ENCODE measurements at places on chromosomes 3 and 15.

DNA sequence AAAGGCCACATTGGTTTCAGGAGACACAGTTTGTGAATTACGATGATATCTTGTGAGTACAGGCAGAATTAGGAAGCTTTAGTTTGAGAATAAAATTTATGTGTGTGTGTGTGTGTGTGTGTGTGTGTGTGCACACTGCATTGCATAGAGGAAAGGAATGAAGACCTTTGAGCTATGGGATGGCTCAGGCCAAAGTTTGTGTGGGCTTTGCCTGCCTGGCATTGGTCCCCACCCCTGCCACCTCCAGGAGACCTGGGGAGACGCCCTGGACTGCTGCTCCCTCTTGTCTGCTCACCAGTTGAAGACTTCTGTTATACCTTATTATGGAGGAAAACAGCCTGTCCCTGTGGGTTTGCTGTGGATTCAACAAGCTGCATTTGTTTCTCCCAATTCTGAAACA lies 37.2 kb downstream of the TIGIT start:
- no peak for DNase-seq

GRCh38 chr3:116240261-116240660 lies 205.0 kb downstream of the LSAMP start:
- DNase-seq: no peak

DNA sequence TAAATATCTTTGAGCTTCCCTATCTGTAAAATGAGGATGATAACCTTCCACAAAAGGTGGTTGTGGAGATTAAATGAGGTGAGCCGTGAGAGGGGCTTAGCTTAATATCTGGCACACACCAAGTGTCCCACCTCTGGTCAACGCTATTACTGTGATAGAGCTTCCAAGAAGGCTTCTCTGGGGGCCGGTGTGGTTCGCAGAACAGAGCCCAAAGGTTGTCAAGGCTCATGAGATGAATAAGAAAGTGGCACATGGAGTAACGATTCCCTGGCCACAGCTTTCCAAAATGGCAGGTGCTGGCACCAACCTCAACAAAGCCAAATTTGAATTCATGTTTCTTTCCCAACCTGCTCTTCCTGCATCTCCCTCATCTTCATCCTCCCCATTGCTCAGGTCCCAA lies 10.4 kb downstream of the KY start:
- DNase-seq: no peak

DNA sequence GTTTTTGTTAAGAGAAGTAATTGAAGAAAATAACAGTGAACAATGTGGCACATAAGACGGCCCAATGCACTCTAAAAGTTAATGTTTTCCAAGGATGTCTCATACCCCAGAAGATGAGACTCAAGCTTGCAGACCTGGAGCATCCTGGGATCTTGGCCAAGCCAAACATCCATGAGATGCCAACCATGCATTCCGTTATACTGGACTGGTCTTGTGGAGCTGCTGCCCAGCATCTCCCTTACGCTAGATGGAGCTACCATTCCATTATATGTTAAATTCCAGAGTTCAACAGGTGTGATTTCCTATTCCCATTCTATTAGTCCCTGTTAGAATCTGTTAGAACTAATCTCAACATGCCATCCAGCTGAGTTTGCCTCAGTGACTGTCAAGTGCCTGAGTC lies 181.8 kb downstream of the PDCD6IP start:
- no peak for DNase-seq

GRCh38 chr15:44222478-44222877 lies 27.4 kb upstream of the FRMD5 start:
- no peak for DNase-seq

DNA sequence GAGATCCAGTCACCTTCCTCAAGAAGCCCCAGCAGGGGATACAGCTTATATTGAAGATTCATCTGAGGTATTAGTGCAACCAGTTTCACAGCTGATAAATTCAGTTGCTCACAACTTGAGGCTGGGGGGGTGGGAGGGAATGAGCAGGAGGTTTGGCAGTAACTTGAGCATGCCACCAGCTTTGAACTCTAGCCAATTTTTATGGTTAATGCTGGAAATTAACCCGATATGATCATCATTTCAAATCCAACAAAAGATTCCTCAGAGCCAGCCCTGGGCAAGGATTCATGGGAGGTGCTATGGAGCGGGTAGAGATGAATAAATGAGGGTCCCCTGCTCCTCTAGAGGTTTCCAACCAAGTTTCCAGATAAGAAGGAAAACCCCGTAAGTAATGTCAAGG lies 73.1 kb upstream of the HES1 start:
- no peak for DNase-seq

GRCh38 chr15:67003586-67003985 lies 61.8 kb upstream of the SMAD3 start:
- DNase-seq: no peak

- no peak for DNase-seq
Measured at GRCh38 chr3:171095063-171095462, 68.5 kb upstream of the SLC2A2 start.

DNA sequence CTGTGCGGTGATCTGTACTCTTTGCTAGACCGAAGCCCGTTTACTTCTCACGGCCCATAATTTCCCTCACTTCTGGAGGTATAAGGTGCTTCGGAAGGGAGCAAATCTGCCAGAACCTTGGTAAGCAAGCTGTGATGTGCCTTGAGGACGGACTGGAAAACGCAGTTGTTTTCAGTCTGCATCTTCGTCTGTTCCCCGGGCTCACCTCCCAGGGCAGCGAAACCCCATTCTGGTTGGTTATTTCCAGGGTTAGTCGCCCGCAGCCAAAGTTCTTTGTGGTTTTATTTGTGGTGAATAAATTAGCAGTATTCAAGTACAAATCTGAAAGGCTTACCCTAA lies 401 bp downstream of the RAMAC start:
- no peak for DNase-seq

- no peak for DNase-seq
Measured at GRCh38 chr3:170437696-170438407, 19.2 kb downstream of the CLDN11 start.

DNA sequence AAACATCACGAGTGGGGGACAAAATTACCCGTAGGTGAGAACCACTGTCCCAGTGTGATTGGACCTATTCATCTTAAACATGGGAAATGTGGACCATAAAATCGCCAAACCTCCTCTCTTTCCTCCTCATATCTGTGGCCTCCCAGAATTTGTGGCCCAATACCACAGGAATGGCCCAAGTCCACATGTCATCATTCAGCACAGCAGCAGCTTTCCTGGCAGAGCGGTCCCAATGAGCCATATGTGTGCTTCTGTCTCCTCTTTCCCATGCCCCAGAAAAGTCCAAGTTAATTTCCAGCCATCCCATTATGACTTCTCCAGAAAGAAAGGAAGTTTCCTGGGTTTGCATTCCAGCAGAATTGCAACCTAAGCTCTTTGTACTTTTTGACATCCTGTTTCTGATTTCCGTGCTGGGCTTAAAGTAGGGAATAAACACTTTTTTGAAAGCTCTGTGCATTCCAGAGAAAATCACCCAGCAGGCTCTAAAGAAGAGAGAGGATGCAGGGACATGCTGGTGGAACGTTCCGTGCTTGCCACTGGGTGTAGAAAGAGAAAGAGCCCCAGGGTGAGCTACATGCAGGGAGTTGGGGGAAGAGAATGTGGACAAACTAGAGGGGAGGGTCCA lies 259.4 kb upstream of the PROK2 start:
- no peak for DNase-seq

DNA sequence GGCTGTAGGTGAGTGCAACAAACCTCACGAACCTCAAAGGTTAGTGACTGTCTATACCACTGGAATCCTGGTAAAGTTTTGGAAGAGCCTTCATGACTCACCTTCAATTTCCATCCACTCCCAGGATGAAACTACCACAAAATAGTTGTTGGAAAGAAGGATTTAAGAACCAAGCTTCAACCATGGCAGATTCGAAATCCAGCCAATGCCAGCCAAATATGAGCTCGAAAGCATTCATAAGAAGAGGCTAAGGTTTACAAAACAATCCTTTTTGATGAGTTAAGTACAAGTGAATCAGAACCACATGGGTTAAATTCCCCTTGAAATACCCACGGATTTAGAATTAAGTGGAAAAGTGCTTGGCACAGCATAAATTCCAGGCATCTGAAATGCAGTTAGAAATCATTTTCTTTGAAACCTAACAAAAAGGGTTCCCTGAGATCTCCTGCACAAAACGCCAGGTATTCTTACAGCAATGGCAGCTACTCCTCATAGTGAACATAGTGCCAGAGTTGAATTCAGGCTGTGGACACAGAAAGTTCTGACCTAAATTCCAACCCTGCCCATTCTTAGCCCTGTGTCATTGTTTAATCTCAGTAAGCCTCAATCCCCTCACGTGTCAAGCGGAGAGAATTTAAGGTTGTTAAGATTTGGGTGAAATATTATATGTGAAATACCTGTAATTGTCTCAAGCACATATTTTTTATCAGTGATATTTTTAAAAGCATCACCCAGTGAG lies 89.2 kb downstream of the FBN1 start:
- no peak for DNase-seq

- no peak for DNase-seq
Measured at GRCh38 chr3:70531063-70531657, 218.7 kb upstream of the MDFIC2 start.

GRCh38 chr3:35641331-35641730 lies 2.0 kb downstream of the ARPP21 start:
- no peak for DNase-seq

GRCh38 chr3:165920984-165921383 lies 83.8 kb upstream of the BCHE start:
- DNase-seq: no peak

GRCh38 chr15:39628144-39628508 lies 47.2 kb downstream of the THBS1 start:
- DNase-seq: no peak

DNA sequence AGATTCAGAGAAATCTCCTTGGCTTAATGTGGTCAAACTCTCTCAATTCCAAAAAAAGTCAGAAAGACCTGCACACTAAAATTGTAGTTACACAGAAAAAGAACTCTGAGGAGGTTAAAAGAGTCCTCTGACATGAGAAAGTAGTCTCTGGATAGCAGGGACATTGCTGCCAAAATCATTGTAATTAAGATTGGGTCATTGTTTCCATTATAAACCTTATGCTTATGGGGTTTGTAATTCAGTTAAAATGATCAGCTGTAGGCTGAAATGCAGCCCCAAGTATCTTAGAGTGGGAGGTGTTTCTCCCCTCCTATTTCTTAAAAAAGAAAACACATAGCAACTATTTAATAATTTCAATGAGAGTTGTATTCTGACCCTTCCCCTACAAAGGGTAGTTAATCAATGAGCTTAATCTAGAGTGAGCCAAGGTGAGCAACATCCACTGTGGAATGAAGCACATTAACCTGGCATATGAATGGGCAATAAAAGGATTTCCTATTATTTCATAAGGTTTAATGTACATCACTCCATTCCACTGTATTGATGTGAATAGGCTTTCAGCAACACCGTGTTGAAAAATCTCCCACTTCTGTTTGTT lies 406.9 kb downstream of the TIGIT start:
- no peak for DNase-seq

- DNase-seq: no peak
Measured at GRCh38 chr3:62749657-62750056, 125.6 kb downstream of the CADPS start.

DNA sequence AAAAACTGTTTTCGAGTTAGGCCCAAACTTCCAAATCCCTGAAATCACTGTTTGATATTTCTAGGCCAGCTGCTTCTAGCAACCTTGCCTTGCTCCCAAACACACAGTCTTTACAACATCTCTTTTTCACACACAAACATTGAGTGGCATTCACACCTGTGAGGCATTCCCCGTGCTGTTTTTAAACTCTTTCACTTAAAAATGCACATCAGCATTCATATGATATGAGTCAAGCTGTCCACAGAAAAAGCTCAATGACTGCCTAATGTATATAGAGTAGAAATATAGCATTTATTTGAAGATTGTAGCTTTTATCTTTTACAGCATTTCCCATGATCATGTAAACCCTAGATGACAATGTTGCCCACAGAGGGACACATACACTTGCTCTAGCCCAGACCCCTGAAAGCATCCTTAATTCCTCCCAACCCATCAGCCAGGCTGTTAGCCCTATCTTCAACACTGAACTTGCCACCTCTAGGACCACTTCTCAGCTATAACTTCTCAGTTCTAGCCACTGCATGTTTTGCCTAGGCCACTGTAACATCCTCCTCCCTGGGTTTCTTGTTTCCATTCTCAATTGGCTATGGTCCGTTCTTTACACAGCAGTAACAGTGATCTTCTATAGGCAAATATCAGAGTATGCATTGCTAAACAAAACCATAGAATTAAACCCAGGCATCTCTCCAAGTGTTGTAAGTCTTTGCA lies 782.6 kb downstream of the DIPK2A start:
- DNase-seq: no peak

DNA sequence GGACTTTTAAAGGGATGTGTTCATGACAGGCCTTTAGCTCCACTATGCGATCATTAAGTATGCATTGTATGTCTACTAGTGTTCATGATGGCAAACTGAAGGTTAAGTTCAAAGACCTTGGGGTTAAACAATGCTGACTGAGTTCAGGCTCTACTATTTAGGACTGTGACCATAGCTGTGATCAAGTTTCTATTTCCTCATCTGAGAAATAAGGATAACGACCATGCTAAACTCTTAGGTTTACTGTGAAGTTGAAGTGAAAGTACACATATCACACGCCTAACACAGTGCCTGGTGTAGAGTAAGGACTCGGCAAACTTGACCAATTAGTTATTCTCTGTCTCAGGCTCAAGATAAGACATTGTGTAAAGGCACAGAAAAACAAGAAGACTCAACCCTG lies 243.2 kb downstream of the MBNL1 start:
- DNase-seq: no peak

DNA sequence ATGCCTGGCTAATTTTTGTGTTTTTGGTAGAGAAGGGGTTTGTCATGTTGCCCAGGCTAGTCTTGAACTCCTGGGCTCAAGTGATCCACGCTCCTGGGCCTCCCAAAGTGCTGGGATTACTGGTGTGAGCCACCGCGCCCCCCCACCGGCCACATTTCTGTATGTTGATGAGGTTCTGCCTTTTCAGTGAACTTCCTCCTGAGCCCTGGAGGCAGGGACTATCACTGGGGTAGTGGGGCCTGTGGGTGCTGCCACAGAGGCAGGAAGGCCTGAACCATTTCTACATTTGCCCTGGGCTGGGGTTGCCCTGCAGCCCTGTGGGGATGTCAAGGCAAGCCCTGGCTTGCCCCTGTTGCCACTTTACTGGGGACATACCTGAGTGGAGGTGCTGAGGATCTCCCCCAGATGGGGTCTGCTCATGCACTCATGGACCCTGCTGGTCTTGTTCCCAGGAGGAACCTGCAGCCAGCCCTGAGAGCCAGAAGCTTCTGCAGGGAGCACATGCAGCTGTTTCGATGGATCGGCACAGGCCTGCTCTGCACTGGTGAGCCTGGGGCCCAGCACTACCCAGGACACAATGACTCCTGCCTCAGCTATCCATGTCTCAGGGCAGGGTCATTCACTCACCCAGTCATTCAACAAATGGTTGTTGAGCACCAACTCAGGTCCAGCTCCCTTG lies 5.7 kb downstream of the SLC28A1 start:
- DNase-seq: no peak

Measured in occipital lobe (tissue), 3 donors.